ENCODE measurements at places on chromosomes 11 and 22.

- no peak for DNase-seq
Observed at GRCh38 chr11:112962579-112963367, 1.6 kb downstream of the NCAM1 start.

DNA sequence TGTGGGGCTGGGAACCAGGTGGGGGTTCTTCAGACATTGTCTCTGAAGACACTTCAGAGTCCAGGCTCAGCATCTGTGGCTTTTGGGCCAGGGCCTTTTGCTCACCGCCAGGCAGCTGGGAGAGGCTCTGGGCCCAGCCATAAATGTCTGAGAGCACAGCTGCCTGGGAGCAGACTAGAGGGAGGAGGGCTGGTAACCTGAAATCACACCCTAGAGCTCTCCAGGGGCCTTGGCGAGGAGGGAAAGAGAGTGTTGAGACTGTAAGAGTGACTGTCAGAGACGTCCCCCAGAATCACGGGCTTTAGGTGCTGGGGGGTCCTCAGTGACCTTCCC lies 4.1 kb downstream of the TRABD start:
- no peak for DNase-seq

- DNase-seq = no peak
Observed at GRCh38 chr11:69637941-69638871, 2.8 kb upstream of the CCND1 start.

DNA sequence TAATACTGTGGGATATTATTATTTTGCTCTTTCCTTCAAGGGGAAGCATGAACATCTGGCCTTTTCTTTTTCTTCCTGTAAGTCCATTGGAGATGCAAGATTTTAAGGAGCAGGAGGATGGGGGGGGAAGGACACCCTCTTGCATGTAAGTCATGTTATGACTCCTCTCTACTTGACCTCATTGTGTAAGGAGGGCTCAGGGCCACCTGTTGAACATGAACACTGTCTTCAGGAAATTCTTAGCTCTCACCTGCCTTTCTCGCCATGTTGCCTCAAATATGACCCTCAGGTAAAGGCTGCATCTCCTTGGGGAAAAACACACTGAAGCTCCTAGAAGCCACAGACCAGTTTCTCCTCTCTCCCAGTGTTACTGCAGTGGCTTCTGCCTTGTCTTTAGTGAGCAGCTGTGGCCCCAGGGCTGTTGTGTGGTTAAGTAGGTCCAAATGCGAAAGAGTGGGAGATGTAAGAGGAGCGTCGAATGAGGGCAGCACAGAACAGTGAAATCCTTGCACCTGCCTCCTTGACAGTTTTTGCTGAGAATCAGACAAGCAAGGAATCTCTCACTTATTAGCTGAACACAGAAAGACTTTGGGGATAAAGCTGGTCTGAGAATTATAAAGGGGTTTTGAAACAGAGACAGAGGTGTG lies 1.3 kb upstream of the RAG1 start:
- DNase-seq = no peak

- no peak for DNase-seq
Observed at GRCh38 chr11:13168271-13168670, 109.3 kb upstream of the BMAL1 start.

GRCh38 chr11:56764976-56765375 lies 16.5 kb upstream of the OR9G4 start:
- DNase-seq = no peak

GRCh38 chr11:97428247-97428790 lies 1038.5 kb downstream of the JRKL start:
- no peak for DNase-seq

DNA sequence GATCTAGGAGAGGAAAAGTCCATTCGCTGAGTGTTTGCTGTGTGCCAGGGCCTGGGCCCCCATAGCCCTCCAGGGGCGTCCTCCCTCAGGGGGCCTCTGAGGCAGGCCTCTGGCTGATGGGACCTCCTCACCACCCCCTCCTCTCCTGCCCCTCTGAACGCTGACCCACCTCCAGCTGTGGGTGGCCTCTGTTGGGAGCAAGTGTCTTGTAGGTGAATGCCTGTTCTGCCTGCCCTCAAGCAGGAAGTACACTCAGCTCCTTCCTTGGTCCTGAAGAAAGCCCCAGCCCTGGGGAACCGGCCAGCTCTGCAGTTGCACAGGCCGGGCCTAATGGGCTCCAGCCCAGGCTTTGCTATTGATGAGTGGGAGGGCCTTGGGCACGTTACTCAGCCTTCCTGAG lies 3.5 kb downstream of the MYO7A start:
- no peak for DNase-seq

- no peak for DNase-seq
Observed at GRCh38 chr22:19081351-19081750, 40.9 kb downstream of the DGCR2 start.

- no peak for DNase-seq
Observed at GRCh38 chr11:59221441-59221840, 8.7 kb upstream of the MPEG1 start.

- no peak for DNase-seq
Observed at GRCh38 chr22:46260038-46260437, 3.1 kb downstream of the PKDREJ start.

DNA sequence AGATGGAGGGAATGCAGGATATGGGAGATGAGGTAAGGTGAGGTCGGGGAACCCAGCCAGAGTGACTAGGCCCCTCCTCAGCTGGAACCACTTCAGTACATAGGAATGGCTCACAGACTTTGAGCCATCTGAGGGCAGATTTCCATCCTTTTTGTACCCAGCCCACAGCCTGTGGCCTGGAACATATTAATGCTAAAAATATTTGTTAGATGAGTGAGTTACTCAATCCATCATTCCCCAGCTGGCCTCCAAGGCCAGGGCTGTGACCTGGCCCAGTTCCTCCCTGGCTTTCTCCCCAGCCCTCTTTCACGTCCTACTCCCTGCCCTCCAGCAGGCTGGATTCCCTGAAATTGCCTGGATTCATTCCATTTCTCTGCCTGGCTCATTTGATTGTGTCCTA lies 57.2 kb upstream of the PRDM11 start:
- DNase-seq = no peak

- DNase-seq = no peak
Observed at GRCh38 chr11:27233654-27234042, 129.4 kb downstream of the CCDC34 start.

DNA sequence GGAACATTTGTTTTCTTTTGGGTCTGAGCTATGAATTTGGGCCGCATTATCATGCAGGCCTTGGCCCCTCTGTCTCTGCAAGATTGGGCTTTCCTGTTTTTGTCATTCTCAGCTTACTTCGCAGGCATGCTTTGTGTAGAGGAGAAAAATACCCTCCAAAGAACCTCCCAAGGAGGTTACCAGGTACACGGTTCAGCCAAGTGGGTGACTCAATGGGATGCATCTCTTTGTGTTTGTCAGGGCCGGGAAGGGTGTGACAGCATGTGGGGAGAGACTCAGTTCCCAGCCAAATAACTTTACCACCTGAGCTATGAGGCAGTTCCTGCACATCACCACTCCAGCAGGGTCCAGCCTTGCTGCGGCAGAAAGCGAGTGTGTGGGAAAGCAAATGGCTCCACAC lies 47.8 kb upstream of the CLDN5 start:
- DNase-seq = no peak

DNA sequence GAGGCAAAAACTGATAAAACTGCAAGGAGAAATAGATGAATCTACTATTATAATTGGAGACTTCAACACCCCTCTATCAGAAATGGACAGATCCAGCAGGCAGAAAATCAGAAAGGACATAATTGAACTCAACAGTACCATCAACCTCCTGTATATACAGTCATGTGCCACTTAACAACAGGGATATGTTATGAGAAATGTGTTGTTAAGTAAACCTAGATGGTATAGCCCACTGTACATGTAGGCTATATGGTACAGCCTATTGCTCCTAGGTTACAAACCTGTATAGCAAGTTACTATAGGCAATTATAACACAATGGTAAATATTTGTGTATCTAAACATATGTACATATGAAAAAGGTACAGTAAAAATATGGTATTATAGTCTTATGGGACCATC lies 66.8 kb upstream of the PHF21A start:
- DNase-seq = no peak

- DNase-seq = no peak
Observed at GRCh38 chr11:33258631-33259205, 1.5 kb downstream of the HIPK3 start.

- DNase-seq = no peak
Observed at GRCh38 chr11:66957971-66958231, 282 bp downstream of the PC start.

DNA sequence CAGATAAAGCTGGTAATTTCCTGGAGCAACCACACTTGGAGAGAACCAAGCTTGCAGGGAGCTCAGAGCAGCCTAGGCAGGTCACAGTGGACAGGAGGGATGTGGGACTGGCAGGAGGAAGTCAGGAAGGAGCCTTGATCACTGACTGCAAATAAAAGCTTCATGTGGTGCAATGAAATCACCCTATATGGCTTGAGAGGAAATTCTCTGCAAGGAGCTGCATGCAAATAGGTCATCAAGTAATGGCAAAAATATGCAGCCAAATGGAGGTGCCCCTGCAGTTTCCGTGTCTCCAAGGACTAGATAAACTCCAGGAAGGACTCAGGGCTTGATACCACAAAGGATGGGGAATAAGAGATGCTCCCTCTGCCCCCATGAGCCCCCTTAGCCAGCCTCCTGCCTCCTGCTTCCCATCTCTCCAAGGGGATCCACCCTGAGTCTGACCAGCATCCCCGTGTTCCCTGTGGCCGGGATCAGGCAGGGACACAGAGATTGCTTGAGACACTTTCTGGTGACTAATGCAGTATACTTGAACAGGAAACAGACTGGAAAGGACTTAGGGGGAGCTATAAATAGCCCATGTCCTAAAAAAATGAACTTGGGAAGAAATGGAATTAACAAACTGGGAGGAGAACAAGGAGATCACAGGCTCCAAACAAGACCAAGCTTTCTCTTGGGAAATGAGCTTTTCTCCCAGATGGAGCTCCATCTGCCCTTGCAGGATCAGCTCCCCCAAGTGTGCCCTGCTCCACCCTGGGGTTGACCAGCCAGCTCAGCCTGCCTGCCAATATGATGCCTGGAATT lies 23.9 kb upstream of the MICAL2 start:
- no peak for DNase-seq
